ENCODE measurements at places on chromosomes 5 and 9.
A peak's percentile ranks its signal among the peaks of the same experiment; 100 is the strongest.

DNA sequence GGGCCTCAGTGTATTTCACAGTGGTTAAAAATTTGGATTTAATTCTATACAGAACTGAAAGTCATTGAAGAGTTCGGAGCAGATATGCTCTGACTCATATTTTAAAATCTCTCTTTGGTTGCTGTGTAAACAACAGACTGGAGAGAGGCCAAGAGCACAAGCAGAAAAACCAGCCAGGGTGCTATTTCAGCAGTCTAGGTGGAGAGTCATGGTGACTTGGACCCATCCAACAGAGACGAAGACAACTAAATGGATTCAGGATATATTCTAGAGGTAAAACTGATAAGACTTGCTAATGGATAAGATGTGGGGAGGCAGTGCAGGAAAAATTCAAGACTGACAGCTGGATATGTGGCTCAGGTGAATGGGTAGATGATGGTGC lies 168.9 kb downstream of the MAPKAP1 start:
- no peak for DNase-seq

DNA sequence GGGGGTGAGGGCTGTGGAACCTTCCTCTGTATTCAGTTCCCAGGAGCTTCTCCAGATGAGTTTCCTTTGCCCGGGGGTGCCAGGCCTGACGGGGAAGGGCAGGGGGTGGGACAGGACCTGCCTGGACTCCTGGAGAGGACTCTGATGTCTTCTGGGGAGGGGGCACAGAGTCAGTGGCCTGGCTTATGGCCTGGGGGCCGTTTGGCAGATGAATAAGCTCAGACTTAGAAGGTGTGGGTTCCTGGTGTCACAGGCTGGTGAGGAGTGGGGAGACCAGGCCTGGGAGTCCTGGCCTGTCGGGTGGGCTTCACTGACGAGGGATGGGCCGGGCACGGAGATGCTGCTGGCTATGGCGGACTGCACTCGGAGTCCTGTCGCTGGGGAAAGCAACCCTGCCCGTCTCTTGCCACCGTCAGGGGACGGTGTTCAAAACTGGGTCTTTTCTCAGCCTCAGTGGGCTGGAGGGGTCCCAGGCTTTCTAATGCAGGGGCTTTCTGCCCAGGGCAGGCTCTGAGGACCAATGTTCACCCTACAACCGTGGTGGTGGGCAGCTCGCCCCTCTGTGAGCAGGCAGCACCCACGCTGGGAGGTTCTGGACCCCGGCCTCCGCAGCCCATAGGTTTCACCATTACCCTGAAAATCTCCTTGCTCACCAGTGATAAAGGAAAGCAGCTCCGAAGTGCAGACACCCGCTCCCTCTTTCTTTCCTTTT lies 16.2 kb downstream of the COL5A1 start:
- DNase-seq, result no peak

DNA sequence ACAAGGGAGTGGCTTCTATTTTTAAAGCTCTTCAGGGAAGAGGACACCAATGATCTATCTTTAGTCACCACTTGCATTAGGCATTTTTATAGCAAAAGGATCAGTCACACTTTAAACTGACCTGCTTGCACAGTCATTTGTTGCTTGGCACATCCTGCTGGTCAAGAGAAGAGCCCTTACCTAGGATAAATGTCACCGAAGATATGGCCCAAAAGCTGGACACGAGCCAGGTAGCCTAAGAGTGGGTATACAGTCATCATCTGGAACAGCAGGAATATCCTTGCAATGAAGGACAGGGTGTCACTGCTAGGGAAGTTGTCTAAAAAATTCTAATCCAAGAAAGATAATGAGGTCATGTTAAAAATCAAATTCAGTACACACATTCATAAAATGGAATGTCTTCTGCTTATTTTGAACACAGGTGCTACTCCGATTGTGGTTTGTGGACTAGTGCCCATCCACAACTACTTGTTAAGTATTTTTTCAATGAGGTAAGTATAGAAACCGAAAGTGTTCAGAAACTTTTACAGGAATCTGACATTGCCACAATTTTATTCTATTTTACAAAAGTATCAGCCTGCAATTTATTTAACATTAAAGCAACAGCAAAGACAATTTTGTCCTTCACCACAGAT lies 78.4 kb downstream of the SLC38A9 start:
- no peak for DNase-seq

DNA sequence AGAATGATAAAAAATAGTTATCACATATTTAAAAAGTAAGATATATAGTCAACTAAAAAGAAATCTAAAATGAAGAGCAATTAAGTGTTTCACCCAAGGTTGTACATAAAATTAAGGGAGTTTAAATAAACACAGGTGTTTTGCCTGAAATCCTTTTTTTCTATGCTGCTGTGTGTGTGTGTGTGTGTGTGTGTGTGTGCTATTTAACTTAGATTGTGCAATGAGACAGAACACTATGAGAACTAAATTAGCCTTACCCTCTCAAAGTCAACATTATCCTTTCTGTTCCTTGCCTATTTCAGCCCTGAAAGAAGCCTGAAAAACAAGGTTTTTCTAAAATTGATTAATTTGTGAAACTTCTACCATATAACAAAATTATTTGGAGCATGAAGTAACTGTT lies 516.2 kb downstream of the ELAVL2 start:
- DNase-seq, result no peak

GRCh38 chr5:142114687-142115086 lies 6.1 kb downstream of the NDFIP1 start:
- DNase-seq, result no peak

DNA sequence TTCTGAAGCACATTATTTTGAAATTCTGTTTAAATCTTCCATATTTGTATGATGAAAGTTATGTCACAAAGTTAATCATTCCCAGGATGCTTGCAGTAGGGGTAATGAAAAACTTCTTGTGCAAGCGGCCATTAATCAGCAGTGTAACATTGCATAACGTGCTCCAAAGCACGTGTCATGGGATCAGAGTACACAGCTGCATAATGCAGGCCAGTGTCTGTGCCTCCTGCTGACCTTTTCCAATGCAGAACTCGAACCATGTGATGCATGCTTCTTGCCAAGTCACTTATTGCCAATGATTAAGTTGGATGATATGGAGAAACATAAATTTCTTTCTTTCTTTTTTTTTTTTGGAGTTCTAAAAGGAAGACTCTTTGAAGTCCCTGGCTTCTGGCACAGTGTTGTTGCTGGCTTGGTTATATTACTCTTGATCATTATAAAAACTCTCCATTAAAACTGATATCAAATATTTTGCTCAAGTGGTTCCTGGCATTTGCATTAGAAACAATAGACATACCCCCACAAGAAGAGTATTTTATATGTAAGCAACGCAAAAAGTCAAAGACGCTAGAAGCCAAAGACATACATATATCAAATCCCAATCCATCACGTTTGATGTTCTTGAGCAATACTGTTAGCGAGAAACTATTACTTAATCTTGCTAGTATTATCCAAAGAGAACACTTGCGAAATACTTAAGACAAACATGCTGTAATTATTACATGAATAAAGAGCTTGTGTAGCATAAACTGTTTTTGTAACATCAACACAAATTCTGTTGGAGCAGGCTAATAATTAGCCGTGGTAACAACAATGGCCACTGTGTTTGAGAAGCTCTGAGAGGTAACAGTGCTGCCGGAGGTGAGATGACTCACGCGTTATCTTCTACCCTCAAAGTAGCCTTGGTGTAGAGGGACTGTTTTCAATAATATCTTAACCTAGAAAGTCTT lies 164.2 kb downstream of the AUH start:
- peak; percentile 38 for DNase-seq

- no peak for DNase-seq
These were observed 382.3 kb downstream of the ACTL7B start for GRCh38 chr9:108473209-108474112.

- no peak for DNase-seq
These were observed 105.8 kb downstream of the ISL1 start for GRCh38 chr5:51488803-51489642.
